Effector CD4-positive, alpha-beta T cell (primary cell): ENCODE measurements at places on chromosomes 2 and 18.

DNA sequence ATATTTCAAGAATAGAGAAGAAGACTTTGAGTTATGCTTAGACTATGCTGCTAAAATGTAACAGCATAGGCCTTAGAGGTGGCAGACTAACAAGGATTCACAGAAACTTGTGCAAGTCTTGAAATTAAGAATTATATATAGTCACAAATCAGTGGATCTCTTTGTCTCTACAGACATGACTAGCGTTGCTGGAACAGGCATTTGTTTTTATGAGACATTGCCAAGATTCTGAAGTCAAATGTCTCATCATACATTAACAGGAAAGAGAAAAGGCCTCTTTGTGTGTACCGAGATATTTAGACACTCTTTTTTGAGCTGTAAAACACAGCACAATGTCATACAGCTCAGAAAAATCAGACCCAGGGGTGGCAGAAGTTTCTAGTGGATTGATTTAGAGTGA is 207.1 kb downstream of the TMX3 start:
- no peak for DNase-seq

DNA sequence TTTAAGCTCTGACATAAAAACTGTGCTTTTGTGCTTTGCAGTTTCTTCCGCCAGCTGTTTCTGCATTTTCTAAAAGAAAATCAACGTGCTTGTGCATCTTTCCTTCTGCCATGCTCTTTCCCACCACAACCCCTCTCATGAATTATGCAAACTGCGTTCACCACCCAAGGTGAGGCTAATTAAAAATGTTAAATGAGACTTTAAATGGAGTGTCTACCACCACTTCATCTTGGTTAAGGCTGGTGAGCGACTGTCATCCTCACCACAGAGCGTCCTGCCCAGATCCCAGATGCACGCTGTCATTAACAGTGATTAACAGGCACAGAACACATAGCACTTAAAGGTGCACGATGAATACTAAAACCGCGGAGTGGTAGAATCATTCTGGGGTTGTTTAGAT is 250.5 kb upstream of the RAB6C start:
- DNase-seq = no peak

- DNase-seq = no peak
These were observed 112.2 kb downstream of the ZNF385B start for GRCh38 chr2:179749210-179749609.

- no peak for DNase-seq
These were observed 16.1 kb downstream of the IL36A start for GRCh38 chr2:113021312-113021711.

DNA sequence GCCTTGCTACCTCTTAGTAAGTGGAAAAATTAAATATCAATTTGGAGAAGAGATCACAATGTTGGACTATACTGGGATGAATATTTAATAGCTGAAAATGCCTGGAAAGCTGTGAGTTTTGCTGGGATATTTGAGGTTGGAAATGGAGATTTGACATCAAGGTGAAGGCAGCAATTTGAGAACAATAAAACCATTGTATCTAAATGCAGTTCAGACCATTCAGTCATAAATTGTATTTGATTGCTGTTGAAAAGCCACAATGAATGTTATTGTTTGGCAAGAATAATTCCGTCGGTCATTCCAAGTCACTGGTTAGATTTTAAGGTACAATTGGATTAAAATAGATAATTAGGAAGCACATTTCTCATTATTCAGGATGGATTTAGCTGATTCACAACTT is 325.6 kb downstream of the HRH4 start:
- no peak for DNase-seq

- DNase-seq = no peak
These were observed 1.7 kb downstream of the ECEL1 start for GRCh38 chr2:232485757-232486557.

DNA sequence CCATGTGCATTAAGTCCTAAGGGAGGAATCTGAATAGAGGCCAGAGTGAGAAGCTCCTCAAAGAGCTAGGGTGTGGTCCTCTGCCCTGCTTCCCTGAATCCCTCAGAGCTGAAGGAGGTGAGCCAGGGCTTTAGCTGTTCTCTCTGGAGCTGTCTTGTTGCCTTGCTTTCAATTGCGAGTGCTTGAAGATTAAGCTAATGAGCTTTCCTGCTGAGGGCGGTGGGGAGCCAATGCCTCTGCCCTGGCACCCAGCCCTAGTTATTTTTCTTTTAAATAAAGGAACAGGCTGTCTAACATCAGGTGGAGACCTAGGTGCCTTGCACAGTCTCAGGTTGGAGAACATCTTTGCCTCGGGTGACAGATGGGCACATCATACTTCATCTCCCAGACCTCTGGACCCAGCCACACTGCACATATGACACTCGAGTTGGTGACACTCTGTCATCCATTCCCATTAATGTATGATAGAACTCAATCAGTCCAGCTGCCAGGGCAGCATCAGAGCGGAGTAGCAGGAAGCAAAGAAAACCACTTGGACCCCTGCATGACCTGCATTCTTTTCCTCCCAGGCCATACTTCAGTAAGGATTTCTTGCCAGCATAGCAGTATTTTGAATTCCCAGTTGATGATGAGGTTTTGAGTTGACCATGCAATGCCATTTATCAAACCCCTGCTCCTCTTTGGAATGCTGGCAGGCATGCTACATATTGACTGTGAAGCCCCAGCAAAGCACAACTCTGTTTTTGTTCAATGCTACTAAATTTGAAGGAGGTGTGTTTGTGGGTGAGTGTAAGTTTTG is 292.7 kb downstream of the RNF144A start:
- no peak for DNase-seq

DNA sequence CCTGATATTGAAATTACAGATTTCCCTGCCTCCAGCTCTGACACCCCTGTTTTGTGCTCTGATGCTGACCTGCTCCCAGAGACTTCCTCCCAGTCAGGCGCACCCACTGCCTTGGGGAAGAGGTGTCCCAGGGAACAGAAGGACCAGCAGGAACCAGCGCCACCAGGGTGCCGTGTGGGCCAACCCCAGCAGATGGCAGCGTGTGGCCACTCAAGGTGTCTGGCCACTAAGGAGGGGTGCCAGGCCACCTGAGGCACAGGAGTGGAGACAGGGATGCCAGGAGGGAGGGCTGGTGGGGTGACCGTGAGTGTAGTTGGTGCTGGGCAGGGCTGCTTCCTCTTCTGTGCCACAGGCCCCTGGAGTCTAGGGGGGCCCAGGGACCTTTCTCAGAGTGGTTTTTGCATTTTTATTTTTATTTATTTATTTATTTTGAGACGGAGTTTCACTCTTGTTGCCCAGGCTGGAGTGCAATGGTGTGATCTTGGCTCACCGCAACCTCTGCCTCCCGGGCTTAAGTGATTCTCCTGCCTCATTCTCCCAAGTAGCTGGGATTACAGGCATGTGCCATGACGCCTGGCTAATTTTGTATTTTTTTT is 56.0 kb downstream of the TEX44 start:
- DNase-seq = peak; percentile 36

DNA sequence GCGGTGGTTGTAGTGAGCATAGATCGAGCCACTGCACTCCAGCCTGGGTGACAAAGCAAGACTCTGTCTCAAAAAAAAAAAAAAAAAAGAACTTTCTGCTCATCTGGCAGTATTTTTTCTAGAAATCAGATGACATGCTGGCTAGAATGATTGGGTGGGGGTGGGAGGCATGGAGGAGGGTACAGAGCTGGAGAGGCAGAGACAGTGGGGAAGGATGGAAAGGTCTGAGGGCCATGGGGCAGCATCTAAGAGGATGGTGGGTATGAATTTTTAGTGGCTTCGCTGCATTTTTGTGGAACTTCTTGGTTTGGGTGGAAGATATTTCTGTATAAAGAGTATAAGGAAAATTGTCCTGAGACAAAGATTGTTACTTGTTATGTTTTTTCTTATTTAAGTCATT is 23.3 kb downstream of the ARMC9 start:
- DNase-seq = no peak

DNA sequence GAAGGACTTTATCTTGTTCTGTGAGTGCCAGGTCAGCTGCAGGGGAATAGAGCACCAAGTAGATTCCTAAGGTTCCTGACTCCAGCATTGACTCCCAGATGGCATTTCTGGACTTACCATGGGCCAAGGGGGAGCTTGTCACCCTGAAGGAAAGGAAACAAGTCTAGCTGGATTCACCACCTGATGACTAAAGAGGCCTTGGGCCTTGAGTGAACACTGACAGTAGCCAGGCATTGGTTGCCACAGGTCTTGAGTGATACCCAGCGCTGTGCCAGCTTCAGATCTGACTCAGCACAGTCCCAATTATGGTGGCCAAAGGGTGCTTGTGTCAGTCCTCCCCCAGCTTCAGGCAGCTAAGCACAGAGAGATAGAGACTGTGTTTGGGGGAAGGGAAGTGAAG is 40.1 kb upstream of the CAPN13 start:
- DNase-seq = no peak

GRCh38 chr2:3487028-3487425 is 32.3 kb downstream of the ADI1 start:
- DNase-seq = no peak

DNA sequence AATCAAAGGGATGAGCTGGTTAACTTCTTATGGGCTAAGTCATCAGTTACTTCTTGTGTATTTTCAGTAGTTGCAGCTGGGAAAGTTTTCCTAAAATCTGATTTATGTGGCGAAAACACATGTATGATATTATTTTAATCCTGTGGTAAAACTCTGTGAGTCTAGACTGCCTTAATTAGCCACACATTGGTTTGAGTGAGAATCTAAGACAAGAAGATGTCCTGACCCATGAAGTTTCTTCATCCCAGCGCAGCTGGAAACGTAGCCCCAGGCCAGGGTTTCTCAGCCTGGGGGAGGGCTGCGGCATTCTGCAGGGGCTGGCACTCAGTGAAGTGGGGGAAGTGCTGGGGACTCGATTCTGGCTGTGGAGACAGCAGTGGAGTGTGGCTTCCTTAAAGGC is 44.7 kb upstream of the INHBB start:
- DNase-seq = no peak

DNA sequence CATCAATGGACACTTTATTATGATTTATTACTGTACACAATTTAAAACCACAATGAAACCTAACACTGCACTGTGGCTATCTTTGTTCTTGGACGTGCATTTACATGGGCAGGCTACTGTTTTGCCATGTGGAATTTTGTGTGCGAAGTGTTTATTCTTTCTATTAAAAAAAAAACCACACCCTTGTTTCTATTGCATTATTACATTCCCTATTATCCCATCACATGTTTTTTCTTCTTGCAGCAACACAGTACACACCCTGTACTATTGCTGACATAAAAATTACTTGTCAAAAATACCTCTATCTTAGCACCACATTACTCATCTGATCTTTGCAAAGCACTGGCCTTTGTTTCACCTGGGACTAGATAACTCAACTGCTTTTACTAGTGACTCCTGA is 1.5 kb downstream of the RNF152 start:
- no peak for DNase-seq

GRCh38 chr2:39642051-39642718 is 23.5 kb upstream of the TMEM178A start:
- no peak for DNase-seq

DNA sequence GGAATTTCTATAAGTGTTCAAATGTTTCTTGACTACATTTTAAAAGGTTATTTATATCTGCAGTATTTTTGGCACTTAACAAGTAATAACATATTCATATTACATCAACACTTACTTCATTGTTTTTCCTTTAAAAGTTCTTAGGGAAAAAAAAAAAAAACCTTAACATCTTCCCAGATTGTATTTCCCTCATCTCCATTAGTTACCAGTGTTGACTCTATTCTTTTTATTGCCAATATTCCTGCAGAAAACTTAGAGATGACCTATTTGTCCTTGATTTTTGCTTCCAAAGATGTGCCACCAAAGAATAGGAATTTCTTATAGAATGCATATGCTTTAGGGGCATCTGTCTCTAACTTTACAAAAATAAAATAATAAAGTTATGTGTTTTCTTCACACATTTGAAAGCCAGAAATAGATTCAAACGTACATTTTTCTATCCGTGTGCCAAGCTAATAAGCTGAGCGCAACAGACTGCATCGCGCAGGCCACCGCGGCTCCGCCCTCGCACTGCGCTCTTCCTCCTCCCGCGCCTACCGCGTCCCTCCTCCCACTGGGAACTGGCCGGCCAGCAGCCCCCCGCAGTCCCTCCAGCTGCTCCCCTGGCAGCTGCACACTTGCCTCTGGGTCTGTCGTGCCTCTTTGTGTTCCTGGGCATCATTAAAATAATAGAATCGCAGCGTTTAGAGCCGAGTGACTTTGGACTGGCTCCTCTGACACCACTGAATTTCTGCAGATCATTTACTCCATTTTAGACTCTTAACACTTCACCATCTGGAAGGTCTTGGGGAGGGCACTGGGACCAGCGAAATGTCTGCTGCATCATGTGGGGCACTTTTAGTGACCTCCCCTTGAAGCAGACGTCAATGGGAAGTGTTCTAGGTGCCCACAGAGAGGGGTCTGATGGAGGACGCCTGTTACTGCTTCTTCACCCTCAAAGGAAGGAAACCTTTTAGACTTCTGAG is 21.2 kb upstream of the NAB1 start:
- no peak for DNase-seq

DNA sequence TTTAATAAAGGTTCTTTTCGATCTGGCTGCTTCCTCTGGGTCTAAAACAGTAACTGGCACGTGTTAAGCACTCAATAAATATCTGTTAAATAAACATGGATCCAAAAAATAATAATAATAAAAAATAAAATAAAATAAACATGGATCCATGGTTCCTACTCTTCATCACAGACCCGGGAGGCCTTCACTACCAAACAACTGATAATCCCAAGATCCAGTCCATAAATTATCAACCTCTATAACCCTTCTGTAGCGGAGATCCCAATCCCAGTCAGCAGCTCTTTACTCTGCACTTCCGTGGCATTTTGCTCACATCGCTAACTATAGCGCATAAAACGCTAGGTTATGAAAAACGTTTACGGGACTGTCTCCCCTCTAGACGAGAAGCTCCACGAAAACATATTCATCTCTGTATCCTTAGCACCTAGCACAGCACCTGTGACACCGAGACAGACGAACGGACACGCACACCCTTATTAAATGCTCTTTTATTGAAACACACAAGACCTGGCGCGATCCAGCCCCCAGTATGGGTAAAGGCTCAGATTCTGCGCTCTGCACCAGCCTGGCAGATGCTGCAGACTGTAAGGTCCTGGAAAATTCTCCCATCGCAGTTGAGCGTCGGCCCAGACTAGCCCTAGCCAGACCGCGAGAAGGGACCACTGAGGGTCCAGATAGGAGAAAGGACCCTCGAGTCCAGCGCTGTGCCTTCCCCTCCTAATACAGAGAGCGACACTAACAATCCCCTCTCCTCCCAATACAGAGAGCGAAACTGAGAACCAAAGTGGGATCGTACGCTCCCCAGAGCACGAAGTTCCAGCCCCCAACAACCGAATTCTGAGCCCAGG is 770 bp downstream of the NBAS start:
- DNase-seq = no peak

DNA sequence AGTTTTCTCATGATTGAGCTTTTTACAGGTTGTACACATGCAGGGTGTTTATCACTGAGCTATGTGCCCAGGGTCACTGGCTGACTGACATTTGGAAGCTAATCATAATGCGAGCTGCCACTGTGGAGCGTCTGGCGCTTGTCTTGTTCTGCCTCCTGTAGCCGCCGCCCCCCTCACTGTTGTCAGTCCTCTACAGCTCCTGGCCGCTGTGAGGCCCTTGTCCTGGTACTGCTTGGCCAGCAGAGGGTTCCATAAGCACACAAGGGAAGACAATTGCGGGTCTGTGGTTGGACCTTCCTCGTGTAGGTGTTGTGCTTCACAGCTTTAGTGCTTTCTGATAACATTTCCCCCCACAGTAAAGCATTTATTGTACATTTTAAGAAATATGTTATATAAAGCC is 105.6 kb upstream of the LDLRAD4 start:
- no peak for DNase-seq
